ENCODE measurements at places on chromosomes 2 and 18.

GRCh38 chr2:143964891-143965290, 555.0 kb downstream of the ZEB2 start:
- DNase-seq, result no peak

DNA sequence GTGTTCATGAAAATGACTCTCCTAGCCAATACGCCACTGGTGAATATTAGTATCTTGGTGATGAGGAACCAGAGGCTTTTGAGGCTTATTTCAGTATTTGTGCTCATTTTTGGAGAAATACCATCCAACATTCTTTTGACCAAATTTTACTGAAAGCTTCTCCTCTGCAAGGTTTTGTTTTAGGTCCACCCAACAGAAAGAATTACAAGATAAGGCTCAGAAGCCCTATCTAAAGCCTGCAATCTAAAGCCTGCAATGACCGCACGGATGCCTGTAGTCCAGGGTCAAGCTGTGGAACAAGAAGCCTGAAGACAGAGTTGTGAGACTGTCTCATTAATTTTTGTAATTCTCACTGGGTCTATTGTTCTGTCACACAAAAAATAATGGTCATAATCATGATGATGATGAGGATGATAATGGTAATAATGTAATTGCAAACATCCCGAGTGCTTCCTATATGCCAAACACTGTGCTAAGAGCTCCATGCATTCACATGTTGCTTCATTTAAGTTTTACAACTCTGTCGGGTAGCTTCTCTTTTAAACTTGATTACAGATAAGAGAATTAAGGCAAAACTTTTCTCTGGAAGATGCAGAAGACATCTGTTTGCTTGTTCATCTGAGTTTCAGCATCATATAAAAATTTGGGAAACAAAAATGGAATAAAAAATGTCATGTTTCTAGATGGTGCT, 33.2 kb upstream of the NCOA1 start:
- no peak for DNase-seq

DNA sequence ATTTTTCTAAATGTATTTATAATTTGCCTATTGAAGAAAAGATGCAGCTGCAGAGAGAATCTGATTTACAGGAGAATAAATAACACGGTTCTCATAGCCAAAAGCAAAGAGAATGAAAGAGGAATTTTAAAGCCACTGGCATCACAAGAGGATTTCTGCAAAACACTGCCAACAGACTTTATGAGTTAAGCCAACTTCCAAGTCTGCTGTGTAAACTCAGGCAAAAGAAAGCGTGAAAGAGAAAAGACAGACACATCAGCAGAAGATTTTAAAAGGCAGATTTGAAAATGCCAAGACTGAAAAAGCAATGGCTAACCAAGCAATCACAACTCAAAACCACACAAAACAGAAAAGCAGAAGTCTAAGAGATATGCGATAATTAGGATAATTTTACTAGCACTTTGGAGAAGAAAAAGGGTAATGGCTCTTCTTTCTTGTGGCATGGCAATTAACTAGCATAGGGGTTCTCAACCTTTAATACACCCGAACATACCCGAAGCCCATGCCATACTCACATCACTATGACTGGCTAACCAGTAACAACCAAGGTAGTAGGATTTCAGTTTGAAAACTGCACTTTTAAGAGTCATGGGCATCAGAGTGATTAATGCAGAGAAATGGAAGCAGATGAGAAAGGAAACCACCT, 4.9 kb downstream of the DARS1 start:
- no peak for DNase-seq

GRCh38 chr2:137321566-137321965, 556.2 kb downstream of the THSD7B start:
- no peak for DNase-seq

GRCh38 chr2:175837046-175837445, 165.0 kb downstream of the LNPK start:
- DNase-seq, result no peak

DNA sequence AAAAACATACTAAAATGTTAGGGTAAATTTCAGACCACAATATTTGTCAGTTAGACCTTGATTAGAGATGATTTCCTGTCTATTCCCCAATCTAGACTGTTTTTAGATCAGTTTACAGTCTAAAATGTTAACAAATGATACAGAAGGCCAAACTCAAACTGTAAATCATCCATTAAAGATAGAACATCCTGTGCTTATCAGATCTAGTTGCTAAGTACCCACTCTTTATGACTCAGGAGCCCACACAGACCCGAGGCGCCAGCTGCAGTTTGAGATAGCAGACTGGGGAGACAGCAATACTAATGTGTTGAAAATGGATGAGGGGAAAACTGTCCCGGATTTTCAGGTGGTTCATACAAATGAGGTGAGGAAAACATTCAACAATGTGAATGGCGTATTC, 113.3 kb downstream of the SCG2 start:
- no peak for DNase-seq

DNA sequence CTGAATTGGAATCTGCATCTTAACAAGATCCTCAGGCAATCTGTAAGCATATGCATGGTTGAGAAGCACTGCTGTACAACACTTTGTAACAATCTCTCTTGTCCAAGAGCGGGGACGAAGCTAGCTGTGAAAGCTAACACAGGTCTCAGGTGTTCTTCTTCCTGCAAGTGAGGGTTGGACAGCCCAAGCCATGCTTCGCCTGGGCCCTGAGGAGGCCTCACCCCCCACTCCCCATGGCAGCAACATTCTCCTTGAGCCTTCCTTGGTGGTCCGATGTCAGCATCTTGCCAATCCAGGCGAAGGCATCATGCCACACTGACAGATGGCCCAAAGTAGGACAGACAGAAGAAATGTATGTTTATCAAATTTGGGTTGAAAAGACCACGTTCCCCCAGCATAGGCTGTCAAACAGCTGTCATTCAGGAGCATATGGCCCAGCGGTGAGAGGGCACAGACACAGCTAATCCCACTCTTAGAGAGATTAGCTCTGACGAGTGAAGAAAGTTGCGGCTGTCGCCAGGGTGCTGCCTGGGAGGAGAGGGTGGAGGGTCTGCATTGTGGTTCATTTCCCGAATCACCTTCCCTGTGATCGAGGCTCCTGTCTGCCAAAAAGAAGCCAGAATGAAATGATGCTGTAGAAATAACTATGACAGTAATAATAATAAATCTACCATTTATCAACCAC, 344.7 kb downstream of the MYCN start:
- DNase-seq, result no peak
